ENCODE measurements at places on chromosomes 5 and 9.
A peak's percentile ranks its signal among the peaks of the same experiment; 100 is the strongest.

DNA sequence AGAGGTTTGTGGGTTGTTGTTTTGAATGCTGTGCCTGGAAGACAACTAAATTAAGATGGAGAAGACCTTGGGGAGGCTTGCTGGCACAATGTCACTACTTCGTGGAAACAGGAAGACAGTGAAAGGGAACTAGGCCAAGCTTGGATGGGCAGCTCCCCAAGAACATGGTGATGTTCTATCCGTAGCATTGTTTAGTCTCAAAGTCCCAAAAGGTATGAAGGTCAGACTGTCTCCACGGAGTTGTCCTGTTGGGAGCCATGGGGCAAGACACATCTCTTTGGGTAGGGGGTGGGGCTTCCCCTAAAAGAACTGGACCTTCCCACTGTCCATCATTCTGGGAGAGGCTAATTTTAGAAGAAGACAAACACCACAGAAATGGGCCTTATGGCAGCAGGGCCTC, 140.5 kb downstream of the ENTREP1 start:
- no peak for DNase-seq

GRCh38 chr5:107670087-107670931, 428 bp downstream of the EFNA5 start:
- DNase-seq = peak; percentile 47

DNA sequence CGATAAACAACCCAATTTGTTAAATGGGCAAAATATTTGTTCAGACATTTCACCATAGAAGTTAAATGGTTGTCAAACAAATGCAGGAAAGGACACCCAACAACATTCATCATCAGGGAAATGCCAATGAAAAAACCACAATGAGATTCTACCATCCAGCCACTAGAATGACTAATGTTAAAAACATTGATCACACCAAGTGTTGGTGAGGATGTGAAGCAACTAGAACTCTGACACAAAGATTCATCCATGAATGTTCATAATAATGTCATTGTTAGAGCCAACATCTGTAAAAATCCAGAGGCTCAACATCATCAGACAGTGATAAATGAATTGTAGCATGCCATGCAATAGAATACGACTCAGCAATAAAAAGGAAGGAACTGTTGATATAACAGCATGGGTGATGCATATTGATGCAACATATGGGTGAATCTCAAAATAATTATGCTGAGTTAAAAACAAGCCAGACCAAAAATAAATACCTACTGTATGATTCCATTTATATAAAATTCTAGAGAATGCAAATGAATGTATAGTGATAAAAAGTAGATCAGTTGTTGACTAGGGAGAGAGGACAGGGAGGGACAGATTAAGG, 55.9 kb upstream of the UNC5A start:
- no peak for DNase-seq

DNA sequence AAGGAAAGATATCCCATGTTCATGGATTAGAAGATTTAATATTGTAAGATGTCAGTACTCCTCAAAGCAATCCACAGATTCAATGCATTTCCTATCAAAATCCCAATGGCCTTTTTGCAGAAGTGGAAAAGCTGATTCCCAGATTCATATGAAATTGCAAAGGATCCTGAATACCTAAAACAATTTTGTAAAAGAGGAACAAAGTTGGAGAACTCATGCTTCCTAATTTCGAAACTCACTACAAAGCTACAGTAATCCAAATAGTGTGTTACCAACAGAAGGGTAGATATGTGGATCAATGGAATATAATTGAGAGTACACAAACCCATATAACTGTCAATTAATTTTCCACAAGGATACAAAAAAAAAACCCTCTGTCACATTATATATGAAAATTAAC, 154.3 kb upstream of the ZNF618 start:
- DNase-seq = no peak

GRCh38 chr5:41817625-41818301, 52.5 kb downstream of the OXCT1 start:
- no peak for DNase-seq

GRCh38 chr5:134397196-134397595, 14.5 kb downstream of the CDKN2AIPNL start:
- no peak for DNase-seq

DNA sequence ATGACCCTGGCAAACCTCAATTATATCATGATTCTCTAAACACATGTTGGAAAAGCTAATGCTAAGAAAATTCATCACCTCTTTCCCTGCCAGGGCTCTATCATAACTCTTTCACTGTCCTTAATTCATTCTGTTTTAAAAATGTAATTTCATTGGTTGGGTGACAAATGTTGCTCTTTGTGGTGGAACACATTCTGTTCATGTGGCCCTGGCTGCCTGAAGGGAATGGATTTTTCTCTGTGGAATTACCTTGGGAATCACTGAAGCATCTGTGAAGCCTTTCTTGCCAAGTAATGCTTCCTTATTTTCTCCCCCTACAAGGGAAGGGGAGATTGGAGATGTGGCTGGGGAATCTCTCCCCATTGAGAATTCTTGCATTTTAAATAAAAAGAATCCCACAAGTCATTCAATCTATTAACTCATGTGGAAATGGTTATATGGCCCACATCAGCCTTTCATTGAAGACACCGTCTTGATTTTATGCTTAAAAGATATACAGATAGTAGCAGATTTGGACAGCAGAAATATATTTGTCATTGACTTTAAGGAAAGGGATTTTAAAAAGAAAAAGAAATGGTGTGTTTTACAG, 201.8 kb upstream of the NMUR2 start:
- DNase-seq = no peak

GRCh38 chr5:1726469-1726865, 73.2 kb downstream of the MRPL36 start:
- DNase-seq = no peak

- DNase-seq = no peak
These were observed at the start of gene MROH2B for GRCh38 chr5:41071242-41071641. MROH2B (minus strand) TSS chr5:41071342; CDS start chr5:41070852, 490 bp downstream.

- no peak for DNase-seq
These were observed 49.2 kb downstream of the KCTD16 start for GRCh38 chr5:144219869-144220268.

DNA sequence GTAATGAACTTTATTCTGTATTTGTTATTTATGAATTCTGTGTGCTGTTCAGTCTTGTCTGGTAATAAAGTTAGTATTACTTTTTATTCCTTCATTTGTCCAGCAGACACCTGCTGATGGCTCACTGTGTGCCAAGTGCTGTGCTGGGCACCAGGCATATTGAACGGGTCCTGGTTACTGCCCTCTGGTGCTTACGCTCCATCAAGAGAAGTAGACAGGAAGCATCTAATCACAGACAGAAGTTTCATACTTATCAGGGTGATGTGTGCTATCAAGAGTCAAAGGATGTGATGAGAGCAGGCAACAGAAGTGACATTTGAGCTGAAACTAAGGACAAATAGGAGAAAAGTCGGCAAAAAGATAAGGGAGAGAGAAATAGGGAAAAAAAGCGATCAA, 153.1 kb downstream of the FGF1 start:
- no peak for DNase-seq

GRCh38 chr5:13378091-13378490, 566.4 kb downstream of the DNAH5 start:
- no peak for DNase-seq

DNA sequence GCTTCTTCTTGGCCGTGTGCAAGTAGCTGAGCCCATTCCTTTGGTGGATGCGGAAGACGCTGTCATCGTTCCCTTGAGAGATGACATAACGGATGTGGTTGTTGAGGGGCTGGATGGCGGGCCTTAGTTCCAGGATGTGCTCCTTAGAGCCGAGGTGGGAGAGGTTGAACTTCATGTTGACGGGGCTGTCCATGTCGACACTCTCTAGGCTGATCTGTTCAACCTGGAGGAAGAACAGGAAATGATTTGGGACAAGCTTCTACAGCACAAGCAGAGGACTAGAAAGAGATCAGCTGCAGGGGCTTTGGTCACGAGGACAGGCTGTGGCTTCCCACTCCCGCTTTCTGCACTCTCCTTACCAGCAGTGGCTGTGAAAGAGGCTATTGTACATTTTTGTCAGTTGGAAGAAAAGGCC, 176.0 kb downstream of the SLC12A2 start:
- DNase-seq = no peak

DNA sequence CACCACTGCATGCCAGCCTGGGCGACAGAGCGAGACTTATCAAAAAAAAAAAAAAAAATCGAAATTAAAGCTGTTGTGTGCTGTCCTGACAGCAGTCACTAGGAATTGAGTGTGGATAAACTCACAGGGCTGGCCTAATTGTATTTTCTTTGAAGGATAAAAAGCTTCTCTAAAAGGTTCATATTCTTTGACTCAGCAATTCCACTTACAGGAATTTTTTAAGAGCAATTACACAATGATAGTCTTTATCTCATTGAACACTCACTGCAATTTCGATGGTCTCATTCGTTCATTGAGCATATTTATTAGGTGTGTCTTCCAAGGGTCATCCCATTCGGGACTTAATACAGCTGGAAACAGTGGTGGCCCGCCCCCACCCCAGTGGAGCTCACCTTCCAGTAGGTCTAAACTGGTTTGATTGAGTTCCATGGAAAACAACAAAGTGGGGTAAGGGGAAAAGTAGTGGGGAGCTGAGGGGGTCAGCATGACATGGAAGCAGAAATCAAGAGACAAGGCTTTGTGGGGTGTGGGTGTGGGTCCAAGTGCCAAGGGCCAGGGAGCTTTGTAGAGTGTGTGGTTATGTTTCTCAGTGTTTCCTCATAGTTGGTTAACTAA, 6.7 kb downstream of the CDK9 start:
- no peak for DNase-seq

GRCh38 chr9:133619791-133620190, 10.6 kb upstream of the FAM163B start:
- no peak for DNase-seq

- DNase-seq = no peak
These were observed 358.2 kb upstream of the TLE4 start for GRCh38 chr9:79213417-79214125.

GRCh38 chr9:81145331-81145963, 543.9 kb downstream of the TLE1 start:
- DNase-seq = no peak

DNA sequence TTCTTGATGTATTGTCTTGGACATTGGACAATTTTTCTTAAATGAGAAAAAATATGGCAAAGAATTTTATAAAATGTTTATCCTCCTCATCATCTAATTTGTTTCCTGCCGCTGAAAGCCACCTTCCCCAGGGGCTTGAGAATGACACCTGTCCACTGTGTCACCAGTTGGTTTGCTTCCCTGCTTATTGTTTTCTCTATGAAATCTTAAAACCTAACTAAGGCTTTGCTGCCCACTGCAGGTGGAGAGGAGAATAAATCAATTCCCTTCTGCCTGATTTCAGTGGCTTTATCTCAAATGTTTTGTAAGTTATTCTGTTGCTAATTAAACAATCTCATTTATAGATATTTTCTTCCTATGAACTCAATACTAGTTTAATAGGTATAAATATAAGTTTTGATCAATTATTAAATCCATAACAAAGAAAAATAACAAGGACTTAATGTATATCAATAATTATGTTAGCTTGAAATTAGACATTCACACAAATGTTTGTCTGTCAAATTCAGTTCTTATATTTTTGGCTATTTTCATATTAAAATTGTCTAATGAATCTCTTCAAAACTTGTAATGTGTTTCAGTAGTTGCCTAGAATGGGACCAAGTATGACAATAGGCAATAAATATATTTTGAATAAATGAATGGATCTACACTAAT, 822.5 kb downstream of the PTPRD start:
- DNase-seq = peak; percentile 43

DNA sequence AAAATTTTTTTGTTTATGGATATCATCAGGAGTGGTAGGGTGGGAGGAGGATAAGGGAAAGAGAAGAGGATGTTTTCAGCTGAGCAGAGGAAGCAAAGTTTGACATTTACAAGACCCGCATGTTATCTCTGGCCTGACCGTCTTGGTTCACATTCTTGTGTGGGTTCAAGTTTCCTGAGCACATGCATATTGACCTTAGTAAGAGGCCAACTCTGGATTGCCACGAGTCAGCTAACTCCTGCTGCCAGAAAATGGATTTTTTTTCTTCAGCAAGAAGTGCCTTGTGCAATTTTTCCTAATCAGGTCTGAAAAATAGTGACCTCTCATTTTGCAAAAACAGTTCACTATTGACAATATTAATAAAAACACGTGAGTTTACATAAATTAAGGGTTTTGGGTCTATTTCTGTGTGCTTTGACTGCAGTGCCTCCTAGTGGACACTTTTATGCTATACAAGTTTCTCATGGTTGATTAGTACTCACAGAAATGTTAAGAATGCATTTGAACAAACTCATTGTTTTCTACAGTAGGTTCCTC, 27.1 kb upstream of the BASP1 start:
- peak; percentile 48 for DNase-seq

GRCh38 chr9:14962193-14962882, 52.1 kb upstream of the FREM1 start:
- no peak for DNase-seq

- no peak for DNase-seq
These were observed 51.3 kb upstream of the GRIA1 start for GRCh38 chr5:153439130-153439529.

DNA sequence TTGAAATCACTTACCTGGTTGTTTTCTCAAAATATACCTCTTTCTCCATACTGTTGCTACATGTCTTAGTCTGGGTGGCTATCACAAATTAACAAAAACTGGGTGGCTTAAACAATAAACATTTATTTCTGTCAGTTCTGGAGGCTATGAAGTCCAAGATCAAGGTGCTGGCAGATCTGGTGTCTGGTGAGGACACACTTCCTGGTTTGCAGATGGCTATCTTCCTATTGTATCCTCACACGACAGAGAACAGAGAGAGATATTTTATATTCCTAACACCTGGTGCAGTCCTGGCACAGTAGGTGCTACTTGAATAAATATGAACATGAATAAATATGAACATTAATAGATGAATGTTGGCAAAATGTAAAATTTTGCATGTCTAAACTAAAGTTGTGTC, 164.3 kb upstream of the ACOT12 start:
- DNase-seq = no peak

DNA sequence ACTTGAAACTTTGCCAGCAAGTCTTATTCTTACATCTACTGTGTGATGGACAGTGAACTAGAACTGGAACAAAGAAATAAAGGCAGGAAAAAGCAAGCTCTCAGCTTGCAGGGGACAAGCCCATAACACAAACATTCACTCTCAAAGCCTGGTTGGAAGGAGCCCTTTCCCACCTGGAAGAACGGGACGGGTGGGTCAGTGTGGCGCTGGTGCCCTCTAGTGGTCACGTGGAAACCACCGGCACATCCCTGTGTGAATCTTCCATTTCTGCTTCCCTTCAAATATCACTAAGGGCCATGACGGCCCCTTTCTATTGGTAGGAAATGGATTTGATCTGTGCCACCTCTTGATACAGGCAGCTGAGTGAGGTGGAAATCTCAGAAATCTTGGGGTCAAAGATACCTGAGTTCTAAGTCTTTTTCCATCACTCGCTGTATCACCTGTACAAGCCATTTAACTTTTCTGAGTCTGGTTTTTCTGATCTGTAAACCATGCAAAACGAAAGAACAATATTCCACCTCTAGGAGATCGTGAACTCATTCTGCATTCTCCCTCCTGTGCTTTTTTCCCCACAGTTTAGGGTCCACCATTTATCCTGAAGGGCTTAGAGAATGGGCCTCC, 211.6 kb downstream of the MSX2 start:
- peak; percentile 82 for DNase-seq

GRCh38 chr9:27073841-27074728, 34.9 kb upstream of the TEK start:
- DNase-seq = no peak

Data from neural crest cell (in vitro differentiated cells).